Lung (tissue), 17 donors: ENCODE measurements at places on chromosomes 13 and 19.
A peak's percentile ranks its signal among the peaks of the same experiment; 100 is the strongest.

- DNase-seq = no peak
These were observed 241.3 kb upstream of the IRS2 start for GRCh38 chr13:110027470-110028240.

GRCh38 chr19:18000915-18001776 is 6.8 kb upstream of the ARRDC2 start:
- peak; percentile 86 for DNase-seq

- no peak for DNase-seq
These were observed 72.1 kb downstream of the KATNAL1 start for GRCh38 chr13:30235216-30235615.

DNA sequence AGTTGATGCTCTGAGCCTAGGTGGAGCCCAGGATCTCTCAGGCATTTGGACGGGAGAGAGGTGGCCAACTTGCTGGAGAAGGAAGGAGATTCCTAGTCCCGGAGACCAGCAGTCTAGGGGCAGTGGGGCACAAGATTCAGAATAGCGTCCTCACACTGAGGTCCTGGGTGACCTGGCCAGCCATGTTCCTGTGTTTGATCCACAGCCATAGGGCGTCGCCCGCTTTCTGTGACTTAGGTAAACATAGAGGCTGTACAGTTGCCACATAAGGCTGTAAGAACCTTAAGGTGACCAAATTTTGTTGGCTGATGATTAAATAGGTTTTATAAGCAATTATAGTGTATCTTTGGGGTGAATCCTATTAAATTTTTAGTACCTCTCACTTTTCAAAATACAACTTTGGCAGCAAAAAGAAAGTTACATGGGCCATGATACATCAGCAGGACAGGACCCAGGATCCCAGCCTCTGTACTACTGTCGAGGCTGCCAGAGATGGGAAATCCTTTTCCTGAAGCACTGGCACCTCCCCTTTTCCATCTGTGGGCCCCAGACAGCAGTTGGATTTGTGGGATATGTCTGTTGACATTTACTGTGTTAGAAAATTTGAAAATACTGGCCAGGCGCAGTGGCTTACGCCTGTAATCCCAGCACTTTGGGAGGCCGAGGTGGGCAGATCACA is 37.5 kb downstream of the TSSK6 start:
- no peak for DNase-seq

GRCh38 chr13:23688336-23688735 is 118.1 kb downstream of the TNFRSF19 start:
- DNase-seq = no peak
